ENCODE measurements at places on chromosomes 5 and 9. TPM values are rescaled to one million over a fixed set of nuclear protein-coding genes. Genes with fewer than 3 reads are reported as not detected.

- DNase-seq: no peak
These were observed 243.8 kb upstream of the RFX3 start for GRCh38 chr9:3769646-3770045.

DNA sequence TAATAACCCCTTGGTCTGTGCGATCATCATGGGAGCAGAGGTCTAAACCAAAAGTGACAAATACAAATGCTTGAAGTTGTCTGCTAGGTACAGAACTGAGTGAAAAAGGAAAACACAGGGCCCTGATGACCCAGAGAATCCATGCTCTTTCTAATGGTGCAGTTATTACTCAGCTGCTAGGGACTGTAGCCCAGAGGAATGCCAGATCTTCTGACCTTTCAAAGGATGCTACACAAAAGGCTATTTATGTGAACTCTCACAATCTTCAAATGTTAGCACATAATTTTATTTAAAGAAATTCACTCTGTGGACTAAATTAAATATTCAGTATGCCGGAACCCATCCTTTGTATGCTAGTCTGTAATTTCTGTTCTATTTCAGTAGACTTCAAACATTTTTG lies 79.9 kb downstream of the PRR16 start:
- no peak for DNase-seq

GRCh38 chr5:122120957-122121356 lies 8.4 kb upstream of the ZNF474 start:
- DNase-seq: no peak

- no peak for DNase-seq
These were observed 1.7 kb downstream of the MYORG start for GRCh38 chr9:34374905-34375552.

TSSK1B gene
- 2.9 TPM for total RNA-seq
